ENCODE measurements at places on chromosomes 4 and X.

DNA sequence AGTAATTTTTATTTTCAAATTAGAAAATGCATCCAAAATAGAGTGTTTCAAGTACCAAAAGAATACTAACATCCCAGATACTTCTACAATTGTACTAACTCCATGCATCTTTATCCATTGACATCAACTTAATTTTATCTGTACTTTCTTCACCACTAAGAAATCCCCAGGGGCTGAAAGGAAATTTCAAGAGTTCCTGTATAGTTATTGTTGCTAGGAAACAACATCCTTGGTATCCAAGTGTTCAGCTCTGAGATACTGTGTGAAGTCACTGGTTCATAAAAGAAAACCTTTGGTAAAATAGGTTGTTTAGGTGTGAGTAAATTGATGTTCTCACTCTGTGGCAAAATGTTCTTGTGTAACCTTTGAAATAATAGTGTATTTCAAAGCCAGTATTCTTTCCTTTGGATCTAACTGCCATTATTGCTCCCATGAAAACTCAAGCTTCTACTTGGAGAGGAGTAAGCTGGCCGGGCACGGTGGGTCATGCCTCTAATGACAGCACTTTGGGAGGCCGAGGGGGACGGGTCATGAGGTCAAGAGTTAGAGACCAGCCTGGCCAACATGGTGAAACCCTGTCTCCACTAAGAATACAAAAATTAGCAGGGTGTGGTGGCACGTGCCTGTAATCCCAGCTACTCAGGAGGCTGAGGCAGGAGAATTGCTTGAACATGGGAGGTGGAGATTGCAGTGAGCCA lies 72.9 kb downstream of the COMMD8 start:
- no peak for DNase-seq

GRCh38 chr4:162865102-162865501 lies 301.6 kb downstream of the NAF1 start:
- no peak for DNase-seq

- no peak for DNase-seq
Measured at GRCh38 chrX:15221321-15221720, 48.6 kb downstream of the ASB9 start.

DNA sequence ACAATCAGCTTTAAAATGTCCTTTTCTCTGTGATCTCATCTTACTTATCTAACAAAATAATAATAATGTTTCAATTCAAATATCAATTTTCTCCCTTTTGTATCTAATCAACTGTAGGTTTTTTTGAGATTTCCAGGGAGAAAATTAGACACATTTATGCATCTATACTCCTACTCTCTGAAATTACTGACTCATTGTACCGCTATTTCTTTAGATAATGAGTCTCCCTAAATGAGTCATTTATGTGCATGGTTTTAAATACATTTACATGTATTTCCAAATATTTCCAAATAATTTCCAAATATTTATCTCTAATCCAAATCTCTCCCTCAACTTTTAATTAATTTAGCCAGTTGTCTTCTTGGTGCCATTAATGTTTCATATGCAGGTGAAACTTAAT lies 621.0 kb downstream of the TECRL start:
- DNase-seq: no peak

GRCh38 chr4:74555231-74555630 lies 110.3 kb downstream of the AREG start:
- no peak for DNase-seq

- no peak for DNase-seq
Measured at GRCh38 chr4:71828470-71828869, 44.6 kb upstream of the GC start.

GRCh38 chr4:158763462-158763861 lies 5.4 kb upstream of the FNIP2 start:
- DNase-seq: no peak

DNA sequence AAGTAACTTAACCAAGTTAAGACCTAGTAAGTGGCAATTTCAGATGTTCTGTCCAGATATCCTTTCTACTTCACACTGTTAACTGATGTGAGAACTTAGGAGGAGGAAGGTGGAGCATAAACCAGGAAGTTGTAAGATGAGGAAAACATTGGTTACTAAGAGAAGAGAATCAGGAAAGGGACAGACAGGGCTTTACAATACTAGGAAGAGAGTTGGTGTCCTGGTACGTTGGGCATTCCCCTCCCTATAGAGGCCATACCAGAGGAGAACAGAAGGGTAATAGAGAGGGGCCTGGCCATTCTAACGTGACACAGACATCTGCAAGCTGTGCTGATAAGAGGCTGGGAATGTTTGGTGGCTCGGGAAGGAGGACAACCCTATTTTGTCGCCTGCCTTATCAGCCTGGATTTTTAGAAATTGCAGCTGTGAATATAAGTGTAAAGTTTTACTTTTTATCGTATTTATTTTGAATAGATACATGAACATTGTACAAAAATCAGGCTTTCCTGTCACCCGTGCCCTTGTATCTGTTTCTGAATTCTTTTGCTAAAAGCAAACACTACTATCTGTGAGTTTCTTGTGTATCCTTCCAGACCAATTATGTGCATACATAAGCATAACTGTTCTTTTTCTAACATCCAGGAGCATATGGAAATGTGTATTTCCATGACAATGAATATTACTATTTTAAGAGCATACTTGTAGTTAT lies 53.5 kb upstream of the HPRT1 start:
- DNase-seq: no peak

DNA sequence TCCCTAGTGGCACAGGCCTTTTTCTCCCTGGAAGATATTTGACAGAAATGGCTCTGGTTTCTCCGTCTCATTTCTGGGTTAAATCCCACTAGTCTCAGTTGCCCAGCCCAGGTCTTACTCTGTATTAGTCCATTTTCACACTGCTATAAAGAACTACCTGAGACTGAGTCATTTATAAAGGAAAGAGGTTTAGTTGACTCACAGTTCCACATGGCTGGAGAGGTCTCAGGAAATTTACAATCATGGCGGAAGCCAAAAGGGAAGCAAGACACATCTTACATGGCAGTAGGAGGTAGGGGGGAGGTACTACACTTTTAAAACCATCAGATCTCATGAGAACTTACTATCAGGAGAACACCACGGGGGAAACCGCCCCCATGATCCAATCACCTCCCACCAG lies 81.9 kb downstream of the FHDC1 start:
- DNase-seq: no peak

DNA sequence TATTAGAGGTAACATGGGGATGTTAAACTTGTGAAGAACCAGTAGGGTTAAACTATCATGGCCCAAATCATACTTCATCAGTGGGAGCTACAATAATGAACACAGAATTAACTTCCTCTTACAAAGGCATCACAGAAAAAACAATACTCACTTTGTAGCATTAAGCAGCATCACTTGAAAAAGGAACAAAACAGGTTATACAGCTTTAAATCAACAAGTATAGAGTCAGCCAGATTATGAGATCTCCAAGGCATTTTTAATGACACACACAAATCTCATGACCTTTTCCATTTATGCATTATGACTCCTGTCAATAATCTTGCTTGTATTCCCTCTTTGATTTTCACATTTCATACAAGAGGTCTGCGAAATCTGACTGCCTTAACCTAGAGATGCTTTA lies 18.3 kb downstream of the FBXL5 start:
- no peak for DNase-seq

DNA sequence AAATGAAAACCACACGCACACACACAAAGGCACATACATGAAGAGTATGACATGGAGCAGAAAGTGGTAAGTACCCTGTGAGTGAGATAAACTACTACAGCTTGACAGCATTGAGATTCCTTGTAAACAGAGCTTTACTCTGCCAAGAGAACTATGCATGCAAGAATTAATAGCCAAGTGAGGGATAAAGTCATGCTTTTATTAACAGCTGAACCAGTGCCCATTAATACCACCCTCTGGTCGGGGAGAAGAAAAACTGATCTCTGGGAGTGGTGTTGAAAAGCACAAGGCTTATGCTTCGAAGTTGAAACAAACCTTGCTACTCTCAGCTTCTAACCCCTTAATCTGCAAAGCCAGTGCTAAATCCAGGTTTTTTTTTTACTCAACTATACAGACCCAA lies 95.9 kb upstream of the C1QTNF7 start:
- no peak for DNase-seq

GRCh38 chr4:6888506-6889071 lies 21.0 kb upstream of the TBC1D14 start:
- DNase-seq: no peak

DNA sequence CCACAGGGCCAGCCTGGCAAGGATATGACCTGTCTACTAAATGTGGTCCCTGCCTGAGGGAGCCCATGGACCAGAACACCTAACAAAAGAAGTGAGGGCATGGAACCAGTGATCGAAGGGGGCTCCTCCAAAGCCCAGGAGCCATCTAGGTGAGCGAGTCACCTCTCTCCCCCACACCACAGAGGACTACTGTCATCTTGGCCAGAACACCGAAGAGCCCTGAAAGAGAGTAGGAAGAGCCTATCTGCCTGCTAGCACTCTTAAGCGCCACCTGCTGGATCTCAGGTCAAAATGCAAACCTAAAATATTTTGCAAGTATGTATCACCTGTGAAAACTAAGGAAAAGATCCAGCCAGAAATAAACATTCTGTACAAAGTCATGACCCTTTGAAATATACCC lies 137.9 kb upstream of the ZXDB start:
- no peak for DNase-seq

- DNase-seq: no peak
Measured at GRCh38 chr4:7818399-7818911, 121.2 kb downstream of the AFAP1 start.

DNA sequence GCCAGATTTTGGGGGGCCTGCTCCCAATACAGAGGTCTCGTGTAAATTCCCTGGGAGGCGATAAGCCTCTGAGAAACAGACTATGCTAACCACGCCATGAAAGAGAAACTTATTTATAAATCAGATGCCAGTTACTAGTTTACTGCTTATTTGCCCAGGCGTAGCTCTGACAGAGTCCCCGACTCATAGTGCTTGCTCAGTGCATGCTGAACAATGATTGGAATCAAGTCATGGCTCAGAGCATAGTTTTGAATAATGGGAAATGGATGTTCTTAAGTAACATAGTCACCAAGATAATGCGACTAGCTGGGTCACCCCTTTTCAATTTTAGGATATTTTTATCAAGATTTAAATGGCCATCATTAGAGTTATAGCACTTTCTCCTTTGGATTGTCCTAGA lies 39.9 kb downstream of the HTT start:
- no peak for DNase-seq

DNA sequence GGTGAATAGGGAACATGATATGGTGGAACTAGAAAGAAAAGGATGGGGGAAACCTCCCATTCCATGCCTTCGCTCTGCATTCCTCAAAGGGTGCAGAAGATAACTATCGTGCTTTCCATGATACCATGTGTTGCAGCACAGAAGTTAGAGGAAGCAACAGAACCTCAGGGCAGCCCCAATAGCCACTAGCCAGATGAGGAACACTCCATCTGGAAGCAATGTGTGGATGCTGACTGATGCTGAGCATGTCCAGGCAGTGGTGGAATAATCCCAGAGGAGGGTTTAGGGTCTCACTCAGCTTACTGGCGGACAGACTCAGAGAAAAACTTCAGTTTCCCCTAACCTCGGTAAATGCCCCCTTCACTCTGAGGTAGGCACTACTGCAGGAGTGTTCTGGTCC lies 7.5 kb downstream of the SMIM10 start:
- DNase-seq: no peak

- DNase-seq: no peak
Measured at GRCh38 chr4:70405765-70406164, 8.0 kb downstream of the OPRPN start.

DNA sequence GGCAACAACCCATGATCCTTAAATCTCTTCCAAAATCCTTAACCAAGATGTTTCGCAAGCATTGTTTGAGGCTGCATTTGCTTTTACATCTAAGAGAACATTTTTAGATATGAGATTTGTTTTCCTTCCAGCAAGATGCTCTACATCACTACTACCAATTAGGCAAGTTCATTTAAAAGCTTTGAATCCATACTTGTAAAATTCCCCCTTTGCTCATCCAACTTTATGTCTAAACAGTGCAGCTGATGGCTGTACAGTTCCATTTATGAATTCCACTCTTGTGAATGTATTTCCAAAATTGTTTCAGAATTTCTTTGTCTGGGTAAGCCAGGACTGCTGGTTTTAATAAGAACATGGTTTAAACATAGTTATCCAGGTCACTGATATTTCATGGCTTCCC lies 31.5 kb downstream of the RAI2 start:
- DNase-seq: no peak

DNA sequence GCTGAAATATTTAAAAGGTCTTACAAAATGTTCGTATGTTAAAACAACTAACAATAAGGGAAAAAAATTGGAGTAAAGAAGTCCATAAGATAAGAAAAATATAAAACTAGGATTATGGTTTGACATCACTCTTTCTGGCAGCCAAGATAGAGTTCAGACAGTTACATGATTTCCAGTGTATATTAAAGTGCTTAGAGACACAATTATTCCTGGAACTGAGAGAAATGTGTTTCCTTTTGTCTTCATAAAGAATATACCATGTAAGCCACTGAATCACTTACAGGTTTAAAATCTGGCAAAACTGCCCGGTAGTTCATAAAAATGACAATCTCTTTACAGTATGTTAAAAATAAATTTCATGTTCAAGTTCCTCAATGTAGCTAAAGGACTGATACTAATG lies 538.7 kb upstream of the ATOH1 start:
- no peak for DNase-seq

DNA sequence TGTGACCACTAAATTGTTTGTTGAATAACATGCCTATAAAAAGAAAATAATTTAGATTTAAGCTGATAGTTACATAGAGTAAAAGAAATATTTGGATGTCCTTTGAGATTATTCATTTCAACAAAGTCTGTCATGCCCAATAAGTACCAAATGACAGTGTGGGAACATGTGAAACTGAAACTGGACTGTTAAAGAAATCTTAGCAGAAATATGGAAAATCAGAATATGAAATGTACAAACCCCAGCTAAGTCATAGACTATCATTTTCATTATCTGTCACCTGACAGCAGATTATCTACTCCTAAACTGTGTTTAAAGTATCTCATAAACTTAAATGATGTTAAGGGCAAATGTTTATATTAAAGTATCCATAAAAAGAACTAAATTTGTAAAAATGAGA lies 437.8 kb upstream of the FAM241A start:
- no peak for DNase-seq

- no peak for DNase-seq
Measured at GRCh38 chrX:151030845-151031244, 47.7 kb downstream of the HMGB3 start.

DNA sequence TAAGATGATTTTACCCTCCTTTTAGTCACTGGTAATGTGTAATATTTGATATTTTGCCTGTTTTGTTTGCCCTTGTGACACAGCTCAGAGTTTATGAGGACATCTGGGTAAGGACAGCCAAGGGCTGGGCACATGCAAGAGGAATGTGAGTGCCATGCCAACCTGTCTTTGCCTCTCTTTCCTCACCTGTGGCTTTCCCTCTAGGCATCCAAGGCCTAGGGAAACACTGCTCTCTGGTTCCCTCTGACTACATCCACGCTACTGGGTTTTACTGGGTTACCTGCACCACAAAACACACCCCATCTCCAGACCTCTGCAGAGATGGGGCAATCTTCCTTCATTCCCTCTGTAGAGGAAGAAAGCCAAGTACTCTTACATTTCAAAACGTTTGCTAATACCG lies 7.7 kb downstream of the HPGDS start:
- DNase-seq: no peak

- DNase-seq: no peak
Measured at GRCh38 chrX:151902813-151903591, 9.7 kb upstream of the MAGEA4 start.
